ENCODE measurements at places on chromosomes 12 and 14. TPM values are rescaled to one million over a fixed set of nuclear protein-coding genes. Genes with fewer than 3 reads are reported as not detected.

DNA sequence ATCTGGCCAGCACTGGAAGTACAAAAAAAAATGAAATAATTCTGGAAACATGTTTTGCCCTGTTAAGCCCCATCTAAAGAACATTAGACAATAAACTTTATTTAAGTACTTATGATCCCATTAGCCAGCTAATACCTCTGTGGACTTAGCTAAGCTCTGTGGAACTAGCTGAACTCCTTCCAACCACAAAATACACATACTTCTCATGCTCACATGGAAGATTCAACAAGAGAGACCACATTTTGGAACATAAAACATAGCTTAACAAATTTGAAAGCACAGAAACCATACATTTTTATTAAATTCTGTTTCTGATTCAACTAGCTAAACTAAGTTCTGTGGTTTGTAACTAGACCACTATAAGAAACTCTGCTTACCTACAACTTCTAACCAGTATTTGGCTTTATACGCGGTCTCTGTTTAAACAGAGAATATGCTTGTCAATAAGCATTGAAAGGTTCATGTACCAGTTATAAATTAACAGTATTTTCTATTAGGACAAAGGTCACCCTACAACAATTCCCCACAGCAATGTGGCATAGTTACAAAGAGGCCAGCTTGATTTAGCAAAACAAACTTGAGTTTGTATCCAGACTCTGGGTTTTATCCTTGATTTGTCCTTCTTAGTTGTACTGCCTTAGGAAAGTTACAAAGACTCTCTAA lies 300.1 kb downstream of the C12orf50 start:
- no peak for DNase-seq

DNA sequence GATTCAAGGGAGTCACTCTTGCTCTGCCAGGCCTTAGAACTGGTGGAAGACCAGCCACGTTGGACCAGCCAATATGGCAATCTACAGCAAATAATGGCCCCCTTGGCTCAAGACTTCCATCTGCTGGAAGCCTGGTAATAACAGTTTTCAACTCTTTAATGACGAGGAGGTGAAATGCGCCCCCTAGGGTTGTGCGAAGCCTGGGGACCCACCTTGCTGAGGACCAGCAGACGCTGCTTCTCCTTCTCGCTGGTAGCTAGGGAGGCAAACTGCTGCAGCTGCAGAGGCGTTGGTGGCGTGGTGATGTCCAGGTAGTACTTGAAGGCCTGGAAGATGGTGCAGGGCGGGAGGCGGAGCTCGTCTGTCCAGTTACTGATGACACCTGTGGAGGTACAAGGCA lies 41.5 kb upstream of the FBXO21 start:
- DNase-seq, result no peak

- no peak for DNase-seq
Measured at GRCh38 chr12:68508576-68508975, 102.1 kb upstream of the RAP1B start.

DNA sequence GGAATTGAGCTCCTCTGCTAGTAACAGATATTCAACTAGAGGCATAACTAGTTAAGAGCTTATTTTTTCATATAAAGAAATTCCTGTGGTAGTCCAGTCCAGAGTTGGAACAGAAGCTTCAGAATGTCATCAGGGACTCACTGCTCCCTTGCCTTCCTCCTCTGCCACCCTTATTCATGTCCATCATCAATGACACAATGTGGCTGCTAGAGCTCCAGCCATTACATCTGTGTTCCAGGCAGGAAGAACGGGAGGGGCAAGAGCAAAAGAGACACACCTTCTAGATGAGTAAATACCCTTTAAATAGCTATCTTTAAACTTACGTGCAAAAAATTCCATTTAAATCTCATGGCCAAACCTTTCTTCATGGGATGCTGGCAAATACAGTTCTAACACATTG lies 47.3 kb upstream of the HMGA2 start:
- no peak for DNase-seq

GRCh38 chr14:67423424-67423823 lies 11.5 kb upstream of the PLEK2 start:
- peak; percentile 15 for DNase-seq

DNA sequence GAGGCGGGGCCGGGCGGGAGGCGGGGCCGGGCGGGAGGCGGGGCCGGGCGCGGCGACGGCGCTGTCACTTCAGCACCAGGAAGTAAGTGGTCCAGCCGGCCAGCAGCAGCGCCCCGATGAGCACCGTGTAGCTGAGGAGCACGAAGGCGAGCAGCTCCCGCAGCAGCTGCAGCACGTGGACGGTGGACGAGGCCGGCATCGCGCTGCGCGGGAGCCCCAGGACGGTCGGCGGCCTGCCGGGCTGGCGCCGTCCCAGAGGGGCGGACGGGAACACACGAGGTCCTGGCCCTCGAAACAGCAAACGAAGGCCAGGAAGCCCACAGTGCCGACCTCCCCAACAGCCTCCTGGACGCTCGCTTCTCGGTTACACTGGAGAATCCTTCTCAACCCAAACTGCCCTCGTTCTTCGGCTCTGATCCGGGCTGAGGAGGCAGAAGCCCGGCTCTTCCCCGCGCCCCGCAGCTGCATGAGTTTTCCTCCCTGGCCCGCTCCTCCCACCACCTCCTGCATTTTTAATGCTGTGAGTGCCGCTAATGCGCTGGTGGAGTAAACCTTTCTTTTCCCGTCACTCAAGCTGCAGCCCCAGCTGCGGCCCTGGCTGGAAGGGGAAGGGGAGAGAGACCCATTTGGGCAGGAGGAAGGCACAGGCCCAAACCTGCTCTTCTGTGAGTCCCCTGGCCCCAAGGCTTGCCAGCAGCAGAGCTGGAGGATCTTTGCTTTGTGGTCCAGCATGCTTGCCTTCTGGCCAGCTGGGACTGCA lies 694 bp upstream of the DIABLO start:
- no peak for DNase-seq

GRCh38 chr14:37167151-37168047 lies 5.0 kb downstream of the SLC25A21 start:
- no peak for DNase-seq

DNA sequence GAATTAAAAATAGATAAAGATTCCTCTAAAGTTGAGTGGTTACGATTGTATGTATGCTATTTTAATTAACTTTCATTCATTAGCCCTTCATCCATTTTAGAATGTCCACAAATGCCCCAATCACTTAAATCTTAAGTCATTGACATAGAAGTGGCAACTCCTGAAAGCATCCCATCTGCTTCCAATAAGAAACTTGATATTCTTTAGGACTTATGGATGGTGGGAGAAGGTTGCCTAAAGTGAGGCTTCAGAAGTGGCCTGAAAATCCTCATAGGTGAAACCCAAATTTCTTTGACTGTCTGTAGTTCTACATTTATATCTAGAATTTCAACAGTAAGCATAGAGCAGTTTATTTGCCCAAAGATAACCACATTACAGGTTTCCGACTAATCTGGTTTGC lies 161.7 kb upstream of the HMGA2 start:
- no peak for DNase-seq

DNA sequence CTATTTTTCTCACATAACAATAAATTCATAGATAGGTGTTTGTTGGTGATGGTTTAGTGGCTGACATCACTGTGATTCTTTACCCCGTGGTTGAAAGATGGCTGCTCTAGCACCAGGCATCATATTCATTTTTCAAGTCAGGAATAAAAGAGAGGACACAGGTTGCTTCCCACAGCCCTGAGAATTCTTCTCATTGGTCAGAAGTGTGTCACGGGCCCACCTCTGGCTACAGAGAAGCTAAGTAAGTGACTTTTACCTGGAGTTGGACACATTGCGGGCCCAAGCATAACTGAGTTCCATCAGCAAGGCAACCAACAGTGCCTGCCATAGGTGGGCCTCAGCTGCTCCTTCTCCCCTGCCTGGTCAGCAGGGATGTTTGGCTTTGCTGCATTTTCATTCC lies 27.6 kb upstream of the FGF23 start:
- no peak for DNase-seq

DNA sequence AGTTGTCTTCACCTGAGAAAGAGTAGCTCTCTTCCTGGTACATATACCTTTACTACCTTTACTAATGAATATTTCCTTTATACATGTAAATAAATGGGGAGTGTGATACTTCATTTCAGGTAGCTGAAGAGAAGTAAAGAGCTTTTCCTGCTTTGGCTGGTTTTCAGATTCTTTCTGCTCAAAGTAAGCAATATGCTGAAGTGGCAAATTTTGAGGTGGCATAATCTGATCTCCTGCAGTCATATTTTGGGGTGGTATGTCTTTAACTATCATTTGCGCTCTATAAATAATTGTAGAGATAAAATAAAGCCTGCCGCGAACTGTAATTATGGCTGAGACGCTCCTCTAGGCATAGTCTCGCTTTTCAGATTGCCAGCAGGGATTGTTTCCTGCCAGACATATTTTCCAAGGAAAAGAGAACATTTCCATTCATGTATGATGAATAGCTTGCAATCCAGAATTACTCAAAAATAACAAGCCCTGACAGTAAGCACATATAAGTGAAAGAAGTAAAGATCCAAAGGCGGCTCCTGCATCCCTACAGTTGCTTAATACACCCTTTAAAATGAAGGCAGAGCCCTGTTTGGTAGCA lies 200.7 kb downstream of the C12orf50 start:
- DNase-seq, result no peak

- no peak for DNase-seq
Measured at GRCh38 chr12:1643905-1644533, 15.0 kb downstream of the WNT5B start.

- DNase-seq, result no peak
Measured at GRCh38 chr12:59850268-59850667, 254.4 kb downstream of the SLC16A7 start.

- DNase-seq, result peak; percentile 75
Measured at GRCh38 chr14:105426416-105427130, 6.9 kb downstream of the MTA1 start.

GRCh38 chr14:62002642-62003041 lies 240.4 kb downstream of the SNAPC1 start:
- no peak for DNase-seq

DNA sequence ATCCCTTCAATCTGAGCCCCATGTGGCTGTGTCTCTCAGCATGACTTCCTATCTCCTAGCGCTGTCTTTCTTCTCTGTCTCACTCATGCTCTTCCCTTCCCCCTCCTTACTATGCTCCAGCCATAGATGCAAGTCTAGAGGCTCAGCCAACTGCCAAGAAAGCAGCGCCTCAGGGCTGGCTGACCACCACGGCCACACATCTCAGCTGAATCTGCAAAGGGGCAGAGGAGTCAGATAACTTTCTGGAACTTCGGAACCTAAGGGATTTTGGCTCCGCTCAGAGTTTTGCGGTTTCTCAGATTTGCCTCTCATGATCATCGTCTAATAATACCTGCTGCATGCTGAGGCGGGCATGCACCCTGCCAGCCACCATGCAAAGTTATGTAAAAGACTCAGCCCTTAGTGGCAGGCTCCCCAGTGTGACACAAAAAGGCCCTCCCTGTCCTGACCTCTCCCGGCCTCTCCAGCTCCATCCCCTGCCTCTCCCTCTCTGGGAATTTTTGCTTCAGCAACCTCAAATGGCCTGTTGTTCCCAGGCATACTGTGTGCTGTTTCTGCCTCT lies 5.0 kb upstream of the FGF6 start:
- no peak for DNase-seq

- DNase-seq, result no peak
Measured at GRCh38 chr14:70896981-70897380, 10.3 kb upstream of the PCNX1 start.

GRCh38 chr12:84397846-84398245 lies 514.8 kb downstream of the SLC6A15 start:
- no peak for DNase-seq

- no peak for DNase-seq
Measured at GRCh38 chr12:28053564-28053963, 81.0 kb upstream of the PTHLH start.

GRCh38 chr12:121947981-121948380 lies 29.6 kb downstream of the CFAP251 start:
- no peak for DNase-seq

Gene AMN
- 0.20 TPM for polyA plus RNA-seq

Gene PLBD1
- polyA plus RNA-seq, result 3.0 TPM

Gene IL22
- polyA plus RNA-seq, result not detected

Gene PZP
- not detected for polyA plus RNA-seq

Gene RNU4-1
- polyA plus RNA-seq, result not detected

Gene SERPINA1
- polyA plus RNA-seq, result 3.5 TPM

Gene PAH
- not detected for polyA plus RNA-seq

Data from aorta (tissue), 5 donors.